ENCODE measurements at places on chromosomes 13 and 19.

GRCh38 chr13:22286338-22286737 is 615.5 kb downstream of the FGF9 start:
- no peak for DNase-seq

- no peak for DNase-seq
Measured at GRCh38 chr13:107091428-107091827, 523.5 kb upstream of the ARGLU1 start.

- DNase-seq = no peak
Measured at GRCh38 chr13:73339086-73339485, 280.3 kb downstream of the KLF5 start.

DNA sequence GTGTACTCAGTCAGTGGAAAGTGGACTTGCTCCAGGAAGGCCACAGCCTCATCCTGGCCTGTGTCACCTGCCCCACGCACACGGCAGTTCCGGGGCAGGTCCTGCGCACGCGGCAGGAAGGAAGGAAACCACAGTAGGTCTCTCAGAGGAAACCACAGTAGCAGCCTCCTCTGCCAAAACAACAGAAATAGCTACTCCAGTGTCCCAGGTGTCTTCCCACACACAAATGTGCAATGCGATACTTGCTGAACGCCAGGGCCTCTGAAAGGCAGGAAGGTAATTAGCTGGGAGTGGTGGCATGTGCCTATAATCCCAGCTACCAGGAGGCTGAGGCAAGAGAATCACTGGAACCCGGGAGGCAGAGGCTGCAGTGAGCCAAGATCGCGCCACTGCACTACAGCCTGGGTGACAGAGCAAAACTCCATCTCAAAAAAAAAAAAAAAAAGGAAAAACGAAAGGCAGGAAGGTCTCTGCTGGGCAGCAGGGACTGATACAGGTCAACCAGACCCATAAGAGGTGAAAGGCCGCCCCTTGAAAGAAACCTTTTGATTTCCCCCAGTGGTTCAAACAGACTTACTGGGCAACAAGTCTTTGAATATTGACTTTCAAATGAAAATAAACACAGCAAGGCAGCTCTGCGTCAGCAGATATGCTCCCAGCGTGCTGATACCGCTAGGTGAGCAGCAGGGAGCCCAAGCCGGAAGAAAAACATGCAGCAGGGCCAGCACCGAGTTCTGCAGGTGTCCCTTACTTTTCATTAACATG is 49.5 kb downstream of the CRYL1 start:
- DNase-seq = no peak

- DNase-seq = no peak
Measured at GRCh38 chr19:41555748-41556147, 20.2 kb upstream of the CEACAM21 start.

GRCh38 chr19:18392926-18393325 is 4.5 kb downstream of the LRRC25 start:
- DNase-seq = no peak

DNA sequence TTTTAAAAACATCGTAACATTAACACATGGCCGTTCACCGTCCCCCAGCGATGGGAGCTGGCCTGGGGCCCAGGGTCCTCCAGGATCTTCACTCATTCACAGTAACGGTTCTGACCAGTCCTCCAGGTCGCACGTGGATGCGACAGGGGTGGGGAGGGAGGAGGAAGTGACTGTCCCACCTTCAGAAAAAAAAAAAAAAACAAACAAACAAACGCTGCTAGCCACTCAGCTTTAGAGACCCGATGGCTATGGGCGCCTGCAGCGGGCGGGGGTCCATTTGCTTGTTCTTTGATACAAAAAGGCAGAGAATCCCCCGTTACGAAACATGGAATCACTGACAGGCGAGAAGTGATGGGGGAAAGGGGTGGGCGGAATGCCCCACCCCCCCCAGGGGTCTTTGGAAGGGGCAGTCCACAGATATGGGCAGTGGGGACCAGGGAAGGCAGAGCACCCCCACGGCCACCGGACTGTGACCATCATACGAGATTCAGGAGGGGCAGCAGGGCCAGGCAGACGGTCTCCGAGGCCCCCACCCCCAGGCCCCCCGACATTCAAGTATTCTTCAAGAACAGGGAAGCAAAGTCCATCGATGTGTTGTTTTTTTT is 13.3 kb downstream of the MKNK2 start:
- no peak for DNase-seq

DNA sequence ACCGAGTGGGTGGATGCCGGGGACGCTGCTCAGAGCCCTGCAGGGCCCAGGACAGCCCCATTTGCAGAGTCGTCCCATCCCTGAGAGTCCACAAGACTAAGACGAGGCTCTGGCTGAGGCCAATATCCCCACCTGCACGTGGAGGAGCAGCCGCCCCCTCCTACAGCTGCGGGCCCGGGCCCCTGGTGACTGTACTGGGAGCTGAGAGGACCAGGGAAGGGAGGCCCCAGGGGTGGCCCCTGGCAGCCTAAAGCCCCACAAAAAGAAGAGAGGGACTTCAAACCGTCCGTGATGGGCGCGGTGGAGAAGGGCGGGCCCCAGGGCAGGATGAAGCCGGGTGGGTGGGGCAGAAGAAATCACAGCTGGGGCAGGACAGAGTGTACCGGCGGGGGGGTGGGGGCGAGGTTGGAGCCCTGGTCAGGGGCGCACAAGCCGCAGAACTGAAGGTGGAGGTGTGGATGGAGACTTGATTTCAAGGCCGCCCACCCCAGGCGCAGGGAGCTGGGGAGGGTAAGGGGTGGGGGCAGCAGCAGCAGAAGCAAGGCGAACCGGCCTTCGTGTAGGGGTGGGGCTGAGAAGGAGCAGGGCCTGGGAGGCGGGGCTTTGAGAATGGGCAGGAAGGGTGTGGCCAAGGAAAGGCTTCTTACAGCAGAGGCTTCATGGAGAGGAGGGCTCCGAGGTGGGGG is 12.9 kb downstream of the CFD start:
- DNase-seq = peak; percentile 38

- no peak for DNase-seq
Measured at GRCh38 chr13:78460176-78460575, 143.2 kb downstream of the POU4F1 start.

- DNase-seq = no peak
Measured at GRCh38 chr13:55516610-55517009, 1624.1 kb upstream of the PRR20A start.

- DNase-seq = no peak
Measured at GRCh38 chr19:15154002-15154612, 46.7 kb downstream of the NOTCH3 start.

DNA sequence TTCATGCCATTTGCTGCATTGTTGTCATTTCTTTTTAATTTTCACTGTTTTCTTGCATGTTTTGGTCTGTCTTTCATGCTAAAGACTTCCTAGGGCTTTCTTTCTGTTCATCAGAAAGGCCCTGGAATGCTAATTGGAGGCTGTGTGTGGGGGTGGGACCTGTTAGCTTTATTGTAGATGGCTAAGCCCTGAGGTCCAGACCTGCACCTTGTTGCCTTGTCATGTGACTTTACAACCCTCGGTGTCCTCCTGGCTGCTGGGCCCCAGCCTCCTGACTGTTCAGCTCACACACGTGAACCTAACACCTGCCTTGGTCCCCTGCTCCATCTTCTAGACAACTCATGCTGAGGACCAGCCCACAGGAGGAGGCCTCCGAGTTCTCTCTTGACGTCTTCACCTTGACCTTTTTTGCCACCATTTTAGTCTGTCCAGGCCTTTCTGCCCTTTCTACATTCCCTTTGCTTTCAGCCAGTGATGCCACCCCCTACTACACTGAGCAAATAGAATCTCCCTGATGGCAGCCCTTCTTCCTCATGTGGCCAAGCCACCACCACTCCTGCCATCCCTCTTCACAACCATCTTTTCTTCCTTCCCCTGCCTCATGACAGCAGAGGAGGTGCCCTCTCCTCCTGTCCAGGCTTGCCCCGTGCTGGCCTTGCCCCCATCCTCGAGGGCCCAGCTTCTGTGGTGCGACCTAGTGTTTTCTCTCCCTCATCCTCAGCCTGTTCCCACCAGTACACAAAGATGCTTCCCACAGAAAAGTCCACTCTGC is 41.4 kb upstream of the GPI start:
- DNase-seq = no peak

DNA sequence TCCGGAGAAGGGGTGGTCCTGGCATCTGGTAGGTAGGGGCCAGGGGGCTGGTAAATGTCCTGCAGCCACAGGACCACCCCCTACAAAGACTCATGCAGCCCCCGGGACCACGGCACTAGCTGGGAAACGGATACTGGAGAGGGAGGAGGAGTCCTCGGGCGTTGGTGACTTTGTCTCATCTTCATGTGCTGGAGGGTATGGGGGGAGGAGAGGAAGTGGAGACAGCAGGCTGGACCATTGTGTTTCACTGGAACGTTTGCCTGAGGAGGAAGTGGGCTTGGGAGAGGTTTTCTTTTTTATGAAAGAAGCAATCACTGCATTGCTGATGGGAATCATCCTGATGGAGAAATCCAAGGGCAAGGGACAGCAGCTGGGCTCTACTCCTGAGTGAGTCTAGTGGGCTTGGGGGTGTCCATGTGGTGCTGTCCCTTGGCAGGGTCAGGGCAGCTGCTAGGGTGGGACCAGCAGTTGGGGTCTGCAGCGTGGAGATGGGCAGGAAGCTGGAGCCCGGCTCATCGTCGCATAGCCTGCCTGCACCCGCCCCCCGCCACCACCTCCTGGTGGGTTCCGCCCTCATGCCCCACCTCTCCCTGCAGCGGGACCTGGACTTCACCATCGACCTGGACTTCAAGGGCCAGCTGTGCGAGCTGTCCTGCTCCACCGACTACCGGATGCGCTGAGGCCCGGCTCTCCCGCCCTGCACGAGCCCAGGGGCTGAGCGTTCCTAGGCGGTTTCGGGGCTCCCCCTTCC is 1.7 kb upstream of the ADM5 start:
- no peak for DNase-seq

Measured in stimulated activated CD4-positive, alpha-beta T cell treated with anti-CD3 and anti-CD28 coated beads, Interleukin-1b, Interleukin-23, amount 100 ng/mL, for 24 hours (primary cell).